ENCODE measurements at places on chromosomes 13 and 19. TPM values are rescaled to one million over a fixed set of nuclear protein-coding genes. Genes with fewer than 3 reads are reported as not detected.

MCEMP1 gene
- total RNA-seq, result not detected

- DNase-seq, result no peak
These were observed 19.1 kb downstream of the LRCH1 start for GRCh38 chr13:46571909-46572595.

- no peak for DNase-seq
These were observed 79.2 kb upstream of the SCEL start for GRCh38 chr13:77456271-77456670.

KCNJ14 gene
- 0.06 TPM for total RNA-seq

TRPM4 gene
- total RNA-seq, result 13.3 TPM

DNA sequence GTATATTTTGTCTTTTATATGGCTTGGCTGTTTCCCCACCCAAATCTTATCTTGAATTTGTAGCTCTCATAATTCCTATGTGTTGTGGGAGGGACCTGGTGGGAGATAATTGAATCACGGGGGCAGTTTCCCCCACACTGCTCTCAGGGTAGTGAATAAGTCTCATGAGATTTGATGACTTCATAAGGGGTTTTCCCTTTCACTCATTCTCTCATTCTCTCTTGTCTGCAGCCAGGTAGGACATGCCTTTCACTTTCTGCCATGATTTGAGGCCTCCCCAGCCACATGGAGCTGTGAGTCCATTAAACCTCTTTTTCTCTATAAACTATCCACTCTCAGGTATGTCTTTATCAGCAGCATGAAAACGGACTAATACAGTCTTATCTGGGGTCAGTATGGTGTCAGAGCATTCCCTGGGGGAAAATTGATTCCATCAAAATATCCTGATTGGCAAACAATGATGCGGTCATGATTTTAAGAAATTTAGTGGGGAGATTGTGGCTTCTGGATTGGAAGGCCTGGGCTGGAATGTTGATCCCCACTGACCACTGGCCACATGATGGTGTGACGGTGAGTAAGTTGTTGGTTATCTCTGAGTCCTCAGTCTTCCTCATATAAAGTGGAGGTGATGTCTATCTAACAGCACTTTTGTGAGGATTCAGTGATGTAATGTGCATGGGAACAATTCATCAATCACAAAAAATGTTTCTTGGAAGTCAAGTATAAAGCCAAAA, 27.5 kb upstream of the ANKRD10 start:
- no peak for DNase-seq

DNA sequence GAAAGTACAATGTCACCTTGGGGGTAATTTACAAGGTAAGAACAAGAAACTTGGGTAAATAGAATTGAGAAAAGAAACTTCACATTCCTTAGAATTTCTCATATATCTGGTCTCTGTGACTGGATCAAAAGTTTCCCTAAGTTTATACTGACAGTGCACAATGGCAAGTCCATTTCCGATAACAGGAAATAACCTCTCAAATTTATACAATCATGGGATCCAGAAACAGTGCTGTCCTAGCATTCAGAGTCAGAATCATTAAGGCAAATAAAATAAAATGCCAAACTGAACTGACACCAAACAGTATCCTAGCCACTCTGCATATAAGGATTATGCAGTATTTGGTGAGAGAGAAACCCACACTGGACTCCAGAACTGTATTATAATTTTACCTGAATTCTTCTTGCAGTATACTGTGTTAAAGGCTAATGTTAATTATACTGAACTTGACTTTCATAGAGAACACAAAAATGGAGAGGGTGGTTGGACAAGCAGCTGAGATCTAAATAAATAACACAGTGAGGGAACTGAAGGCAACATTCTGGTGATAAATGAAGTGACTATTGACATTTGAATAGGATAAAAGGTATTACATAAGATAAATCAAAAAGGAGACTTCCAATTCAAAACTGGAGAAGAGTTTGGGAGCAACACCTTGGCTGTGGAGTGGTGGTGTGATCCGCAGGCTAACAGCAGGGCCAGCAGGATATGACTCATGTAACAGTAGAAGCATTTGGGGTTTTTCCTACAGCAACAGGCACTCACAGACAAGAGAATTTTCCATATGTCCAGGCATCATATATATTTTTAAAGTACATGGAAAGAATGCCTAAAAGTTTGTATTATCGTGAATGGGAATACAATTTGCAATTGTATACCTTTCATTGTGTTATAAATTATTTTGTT, 932.5 kb upstream of the MIR17HG start:
- DNase-seq, result peak; percentile 30

GRCh38 chr19:16801600-16802013, 27.6 kb upstream of the SIN3B start:
- DNase-seq, result peak; percentile 18

GRCh38 chr19:37692956-37693620, 26.5 kb downstream of the ZNF607 start:
- no peak for DNase-seq

GRCh38 chr13:84776593-84776992, 894.3 kb upstream of the SLITRK1 start:
- DNase-seq, result no peak

All from epithelial cell of proximal tubule (primary cell).